ENCODE measurements at places on chromosomes 12 and 14. TPM values are rescaled to one million over a fixed set of nuclear protein-coding genes. Genes with fewer than 3 reads are reported as not detected.
A peak's percentile ranks its signal among the peaks of the same experiment; 100 is the strongest.

GRCh38 chr12:101172316-101172715 is 37.7 kb downstream of the SLC5A8 start:
- no peak for DNase-seq

GRCh38 chr12:42810006-42810405 is 220.5 kb upstream of the PRICKLE1 start:
- DNase-seq: no peak

GRCh38 chr14:34324363-34324795 is 137.7 kb downstream of the SPTSSA start:
- DNase-seq: no peak

GRCh38 chr12:20656600-20656999 is 38.5 kb upstream of the SLCO1C1 start:
- DNase-seq: no peak

GRCh38 chr14:70807898-70808415 is 1.4 kb downstream of the MAP3K9 start:
- DNase-seq: peak; percentile 67

DNA sequence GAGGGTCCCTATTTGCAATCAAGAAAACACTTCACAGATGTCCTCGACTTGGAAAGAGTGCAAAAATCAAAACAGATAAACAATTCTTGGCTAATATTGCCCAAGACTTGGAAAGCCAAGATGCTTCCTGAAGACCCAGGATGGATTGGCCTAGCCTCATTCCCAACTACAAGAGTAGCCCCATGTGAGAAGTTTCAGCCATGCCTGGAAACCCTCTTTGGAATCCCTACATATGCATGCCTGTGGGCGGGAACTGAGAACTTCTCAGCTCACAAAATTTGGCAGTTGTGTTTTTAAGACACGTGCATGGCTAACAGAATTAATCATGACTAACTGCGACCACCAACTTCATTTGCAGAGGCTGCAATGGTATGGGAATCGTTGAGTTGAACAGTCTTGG is 283.2 kb upstream of the TBX3 start:
- DNase-seq: no peak

- no peak for DNase-seq
Observed at GRCh38 chr12:52366738-52367485, at the start of gene KRT85. Gene KRT85 (minus strand): TSS chr12:52367481. CDS start chr12:52367405, 76 bp downstream.

ABCC9 gene
- total RNA-seq: not detected

Measured in CD8-positive, alpha-beta T cell (primary cell).